SK-N-SH treated with all-trans-retinoic acid at 6 μM for 48 hours (cell line): ENCODE measurements at places on chromosomes 3 and 15.

DNA sequence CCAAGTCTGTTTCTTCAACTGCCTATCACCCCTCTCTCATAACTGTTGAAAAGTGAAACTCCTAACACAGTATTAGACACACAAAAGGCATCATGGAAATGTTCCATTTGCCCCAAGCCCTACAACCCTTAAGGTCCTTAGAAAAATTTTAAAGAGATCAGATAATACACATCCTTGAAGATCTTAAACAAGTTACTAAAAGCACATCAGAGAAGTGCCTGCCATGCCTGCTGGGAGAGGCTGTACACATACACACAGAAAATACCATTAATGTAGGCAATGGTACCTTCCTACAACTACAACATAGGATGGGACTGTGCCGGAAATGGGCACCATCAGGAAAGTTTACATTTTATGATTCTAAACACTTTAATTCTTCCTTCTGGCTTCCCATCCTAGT lies 3.3 kb downstream of the ADAM10 start:
- ATAC-seq: no peak

- peak; percentile 82 for ATAC-seq
Observed at GRCh38 chr3:188153437-188154013, 432 bp upstream of the LPP start.

GRCh38 chr15:41984622-41985021 lies 12.3 kb upstream of the EHD4 start:
- ATAC-seq: no peak

GRCh38 chr3:138417559-138417982 lies 16.8 kb upstream of the ESYT3 start:
- ATAC-seq: peak; percentile 99

GRCh38 chr15:44101944-44102343 lies 93.1 kb downstream of the FRMD5 start:
- ATAC-seq: peak; percentile 81
